ENCODE measurements at places on chromosomes 2 and 18.
A peak's percentile ranks its signal among the peaks of the same experiment; 100 is the strongest.

DNA sequence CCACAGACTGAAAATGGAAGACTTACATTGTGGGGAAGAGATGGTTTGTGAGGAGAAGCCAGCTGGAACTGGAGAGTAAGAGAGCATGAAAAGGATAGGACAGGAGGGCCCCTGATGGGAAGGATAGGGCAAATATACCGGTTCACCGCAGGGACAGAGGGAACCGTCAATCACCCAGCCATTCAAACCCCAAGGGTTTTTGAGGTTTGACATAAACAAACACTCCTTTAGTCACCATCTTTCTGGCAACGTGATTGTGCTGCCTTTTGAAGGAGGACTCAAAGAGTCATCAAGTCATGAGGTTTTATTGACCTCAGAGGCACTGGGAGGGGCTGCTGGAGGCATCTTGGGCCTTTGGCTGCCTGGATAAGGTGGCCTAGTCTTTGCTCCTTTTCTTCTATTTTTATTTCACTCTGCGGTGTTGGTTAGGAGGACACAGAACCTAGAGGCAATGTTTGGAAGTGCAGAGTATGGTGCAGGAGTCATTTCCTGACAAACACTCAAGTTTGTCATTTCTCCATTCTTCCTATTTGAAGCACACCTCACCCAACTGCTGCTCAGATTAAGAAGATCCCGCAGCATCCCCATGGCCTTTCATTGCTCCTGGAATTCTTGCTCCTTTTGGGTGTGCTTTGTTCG lies 487.3 kb upstream of the SPRED2 start:
- no peak for DNase-seq

- no peak for DNase-seq
These were observed 33.7 kb upstream of the LYPD6B start for GRCh38 chr2:149004836-149005235.

DNA sequence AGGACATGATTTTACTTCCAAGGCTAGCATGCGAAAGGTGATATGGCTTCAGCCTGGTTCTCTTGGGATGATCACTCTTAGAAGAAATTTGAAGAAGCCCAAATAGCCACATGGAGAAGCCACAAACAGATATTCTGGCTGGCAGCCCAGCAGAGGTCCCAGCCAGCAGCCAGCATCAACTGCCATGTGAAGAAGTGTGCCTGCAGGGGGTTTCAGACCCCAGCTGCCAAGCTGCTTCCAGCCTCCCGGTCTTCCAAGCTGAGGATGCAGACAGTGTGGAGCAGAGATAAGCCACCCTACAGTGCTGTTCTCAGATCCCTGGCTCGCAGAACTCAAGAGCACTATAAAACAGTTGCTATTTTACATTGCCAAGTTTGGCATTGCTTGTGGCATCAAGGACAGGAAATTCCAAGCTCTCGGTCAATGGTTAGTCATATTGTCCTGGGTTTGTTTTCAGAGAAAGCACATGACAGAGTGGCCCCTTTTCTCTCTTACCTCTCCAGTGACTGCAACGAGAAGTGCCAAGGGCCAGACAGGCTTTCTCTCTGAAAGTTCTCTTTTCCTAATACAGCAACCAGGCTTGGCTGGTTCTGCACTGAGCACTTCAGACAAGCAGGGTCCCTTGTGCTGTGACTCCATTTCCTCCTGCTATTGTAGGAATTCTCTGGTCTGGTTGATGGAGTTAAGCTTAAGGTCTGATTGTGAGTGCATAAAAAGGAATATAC lies 223.7 kb downstream of the ANKRD30B start:
- no peak for DNase-seq

DNA sequence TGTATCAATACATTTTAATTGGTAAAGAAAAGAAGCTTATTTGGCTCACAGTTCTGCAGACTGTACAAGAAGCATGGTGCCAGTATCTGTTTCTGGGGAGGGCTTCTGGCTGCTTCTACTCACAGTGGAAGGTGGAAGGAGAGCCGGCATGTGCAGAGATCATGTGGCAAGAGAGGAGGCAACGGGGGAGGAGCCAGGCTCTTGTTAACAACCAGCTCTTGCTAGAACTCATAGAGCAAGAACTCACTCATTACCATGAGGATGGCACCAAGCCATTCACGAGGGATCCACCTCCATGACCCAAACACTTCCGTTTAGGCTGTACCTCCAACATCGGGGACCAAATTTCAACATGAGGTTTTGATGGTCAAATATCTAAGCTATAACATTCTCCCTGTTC lies 7.5 kb downstream of the PARD6G start:
- DNase-seq: no peak

DNA sequence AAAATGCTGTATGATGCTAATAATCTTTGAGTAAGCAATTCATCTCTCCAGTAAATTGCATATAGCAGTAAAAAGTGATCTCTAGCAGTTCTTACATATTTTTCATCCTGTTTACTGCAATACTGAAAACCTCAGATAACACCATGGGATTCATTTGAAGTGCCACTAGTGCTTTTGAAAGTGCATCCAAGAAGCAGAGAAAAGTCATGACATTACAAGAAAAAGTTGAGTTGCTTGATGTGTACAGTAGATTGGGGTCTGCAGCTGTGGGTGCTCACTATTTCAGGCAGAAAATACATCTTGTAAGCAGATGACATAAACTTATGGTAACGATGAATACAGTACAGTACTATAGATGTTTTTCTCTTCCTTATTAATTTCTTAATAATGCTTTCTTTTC lies 1984.9 kb upstream of the LRRTM1 start:
- no peak for DNase-seq

DNA sequence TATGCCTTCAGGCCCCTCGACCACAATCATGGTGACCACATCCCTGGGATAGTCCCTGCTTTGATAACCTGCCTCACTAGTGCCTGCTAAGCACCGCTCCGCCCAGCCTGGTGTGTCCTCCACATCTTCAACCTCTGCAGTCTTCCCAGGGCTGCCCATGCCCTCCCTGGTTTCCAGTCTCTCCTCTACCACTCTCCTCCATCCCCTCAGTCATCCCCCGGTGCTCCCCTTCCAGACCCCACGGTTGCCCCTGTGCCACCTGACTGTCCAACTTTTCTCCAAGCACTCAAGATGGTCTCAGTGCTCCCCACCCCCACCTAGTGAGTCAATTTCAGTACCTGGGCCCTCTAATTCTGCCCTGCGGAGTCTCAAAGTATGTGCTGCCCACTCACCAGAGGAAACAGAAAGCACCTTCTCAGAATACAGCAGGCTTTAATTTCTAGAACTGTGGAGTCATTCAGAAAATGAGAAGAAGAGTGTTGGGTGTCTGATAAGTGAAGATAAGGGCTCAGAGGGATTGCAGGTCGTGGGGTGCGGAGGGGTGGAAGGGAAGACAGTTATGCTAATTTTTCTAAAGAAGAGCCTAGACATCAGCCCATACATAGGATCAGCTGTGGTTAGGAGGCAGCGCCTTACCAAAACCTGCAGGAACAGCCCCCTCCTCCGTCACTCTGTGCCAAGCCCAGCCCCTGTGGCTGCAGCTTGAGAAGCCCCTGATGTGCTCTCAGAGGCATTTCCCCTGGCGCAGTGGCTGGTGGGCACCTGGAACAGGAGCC lies 53.6 kb upstream of the CAB39 start:
- no peak for DNase-seq

GRCh38 chr18:63409301-63409700 lies 13.0 kb downstream of the VPS4B start:
- DNase-seq: no peak

- DNase-seq: peak; percentile 35
These were observed 130.2 kb downstream of the CD226 start for GRCh38 chr18:69817335-69817940.

DNA sequence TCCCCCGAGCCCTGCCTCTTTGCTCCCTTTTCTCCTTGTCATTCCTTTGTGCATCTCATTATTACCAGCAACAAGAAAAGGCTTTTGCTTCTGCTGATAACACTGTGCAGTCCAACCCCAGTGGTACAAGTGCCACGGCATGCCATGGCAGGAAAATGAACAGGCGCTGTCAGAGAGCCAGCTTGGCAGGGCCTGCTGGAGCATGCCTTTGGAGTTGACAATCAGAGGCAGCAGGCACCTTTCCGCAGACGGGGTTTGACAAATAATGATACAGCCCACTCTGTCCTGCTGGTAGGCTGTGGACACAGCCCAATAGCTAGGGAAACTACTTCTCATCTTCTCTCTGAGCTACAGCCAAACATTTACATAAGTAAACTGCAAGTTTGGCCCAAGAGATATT lies 243.9 kb upstream of the LRRTM1 start:
- no peak for DNase-seq
